ENCODE measurements at places on chromosomes 16 and 17.

DNA sequence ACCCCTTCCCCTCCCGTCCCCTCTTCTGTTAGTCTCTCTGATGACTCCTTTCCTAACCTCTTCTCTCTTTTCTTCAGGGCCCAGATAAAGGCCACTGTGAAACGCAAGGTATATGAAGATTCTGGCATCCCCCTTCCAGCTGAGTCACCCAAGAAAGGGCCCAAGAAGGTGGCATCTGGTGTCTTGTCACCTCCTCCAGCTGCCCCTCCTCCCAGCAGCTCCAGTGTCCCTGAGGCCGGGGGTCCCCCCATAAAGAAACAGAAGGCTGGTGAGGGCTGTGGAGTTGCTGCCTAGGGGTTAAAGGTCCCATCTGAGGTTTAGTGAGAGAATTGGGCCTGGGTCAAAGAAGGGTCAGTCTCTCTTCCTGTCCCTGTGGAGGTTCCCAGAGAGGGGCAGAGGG lies 4.0 kb downstream of the RNASEK start:
- DNase-seq: no peak

DNA sequence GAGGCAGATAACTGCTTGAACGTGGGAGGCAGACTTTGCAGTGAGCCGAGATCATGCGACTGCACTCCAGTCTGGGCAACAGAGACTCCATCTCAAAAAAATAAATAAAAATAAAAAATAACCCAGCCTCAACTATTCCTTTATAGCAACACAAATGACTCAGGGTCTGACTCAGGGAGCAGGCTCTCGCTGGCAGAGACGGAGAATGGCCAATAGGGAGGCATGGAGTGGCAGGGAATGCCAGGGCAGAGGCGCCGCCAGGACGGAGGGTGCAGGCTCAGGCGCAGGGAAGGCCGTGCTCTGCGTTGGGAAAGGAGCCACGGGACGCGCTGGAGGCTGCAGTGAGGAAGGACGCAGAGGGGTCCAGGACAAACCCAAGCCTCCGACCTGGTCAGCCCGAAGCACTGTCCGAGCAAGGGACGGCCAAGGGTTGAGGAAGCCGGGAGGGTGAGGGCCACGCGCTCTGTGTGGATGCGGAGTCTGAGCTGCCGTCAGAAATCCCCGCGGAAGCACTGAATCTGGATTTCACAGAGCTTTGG lies 40.3 kb downstream of the PKD1 start:
- DNase-seq: no peak

GRCh38 chr16:81469710-81470535 lies 25.3 kb downstream of the CMIP start:
- no peak for DNase-seq

DNA sequence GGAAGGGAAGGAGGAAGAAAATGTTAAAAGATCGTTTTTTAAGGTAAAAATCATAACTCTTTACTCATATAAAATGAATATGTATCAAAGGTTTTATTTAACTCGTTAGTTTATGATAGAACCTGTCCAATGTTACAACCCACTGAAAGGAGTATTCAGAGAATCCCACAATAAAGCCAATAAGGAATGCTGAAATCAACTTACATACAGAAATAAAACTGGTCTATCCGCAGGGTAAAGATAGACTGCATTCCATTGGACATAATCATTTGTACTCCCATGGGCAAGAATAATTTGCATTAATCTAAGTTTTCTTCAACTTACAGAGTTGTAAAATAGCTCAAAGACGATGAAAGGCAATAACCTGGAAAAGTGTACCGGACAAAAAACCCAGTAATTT lies 17.9 kb upstream of the BEAN1 start:
- no peak for DNase-seq

DNA sequence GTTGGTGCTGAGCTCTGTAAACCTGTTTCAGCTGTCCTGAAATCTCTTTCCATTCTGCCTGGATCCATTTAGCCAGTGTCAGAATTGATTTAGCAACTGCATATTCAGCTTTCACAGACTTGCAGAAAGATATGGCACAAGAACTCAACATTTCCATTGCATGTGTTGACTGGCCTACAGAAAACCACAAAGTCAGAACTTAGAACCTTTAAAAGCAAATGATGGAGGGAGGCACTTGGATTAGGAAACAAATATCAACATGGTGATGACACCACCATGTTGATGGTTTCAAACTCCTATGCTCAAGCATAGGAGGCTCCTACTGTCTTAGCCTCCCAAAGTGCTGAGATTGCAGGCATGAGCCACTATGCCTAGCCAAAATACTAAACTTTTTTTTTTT lies 52.3 kb upstream of the ARL6IP1 start:
- no peak for DNase-seq

GRCh38 chr16:29993903-29994599 lies 1.4 kb downstream of the HIRIP3 start:
- DNase-seq: no peak

DNA sequence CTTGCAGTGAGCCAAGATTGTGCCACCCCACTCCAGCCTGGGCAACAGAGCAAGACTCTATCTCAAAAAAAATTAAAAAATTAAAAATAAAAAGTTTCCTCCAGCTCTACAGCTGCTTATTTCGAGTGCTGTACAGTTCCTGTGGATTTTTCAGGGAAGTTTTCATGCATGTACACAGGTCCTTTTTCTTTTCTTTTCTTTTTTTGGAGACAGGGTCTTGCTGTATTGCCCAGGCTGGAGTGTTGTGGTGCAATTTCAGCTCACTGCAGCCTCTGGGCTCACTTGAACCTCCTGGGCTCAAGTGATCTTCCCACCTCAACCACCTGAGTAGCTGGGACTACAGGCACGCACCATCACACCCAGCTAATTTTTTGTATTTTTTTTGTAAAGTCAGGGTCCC lies 15.9 kb downstream of the EEF2K start:
- DNase-seq: no peak

GRCh38 chr17:56543280-56543679 lies 50.2 kb upstream of the NOG start:
- DNase-seq: no peak

- no peak for DNase-seq
Measured at GRCh38 chr16:15055141-15056053, 477 bp downstream of the NTAN1 start.

DNA sequence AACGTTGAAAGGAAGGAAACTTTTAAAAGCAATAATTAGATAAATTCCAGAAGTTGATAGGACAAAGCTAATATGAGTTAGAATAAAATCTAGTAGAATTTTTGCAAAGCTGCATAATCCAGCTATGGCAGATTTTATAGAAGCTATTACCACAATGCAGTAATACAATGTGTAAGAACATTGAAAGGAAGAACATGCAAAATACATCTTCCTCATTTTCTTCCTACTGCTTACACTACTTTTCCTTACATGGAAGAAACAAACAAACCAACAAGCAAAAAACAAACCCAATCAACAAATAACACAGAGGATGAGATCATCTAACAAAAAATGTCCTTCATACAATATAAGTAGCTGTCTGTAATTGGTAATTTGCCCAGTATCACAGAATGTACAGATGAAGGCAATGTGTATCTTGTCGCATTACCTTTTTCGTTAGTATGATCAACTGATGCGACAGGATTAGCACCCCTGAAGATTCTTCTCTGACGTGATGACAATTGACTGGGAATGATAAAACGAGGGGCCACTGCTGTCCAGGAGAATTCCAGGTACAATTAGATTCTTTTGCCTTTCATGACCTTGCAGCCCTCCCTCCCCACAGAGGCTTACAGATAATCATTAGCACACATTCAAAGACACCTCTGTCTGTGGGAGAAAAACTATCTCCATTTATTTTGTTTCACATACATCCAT lies 21.2 kb upstream of the LRRC37A start:
- no peak for DNase-seq

- no peak for DNase-seq
Measured at GRCh38 chr16:73047221-73047535, 750 bp downstream of the ZFHX3 start.

DNA sequence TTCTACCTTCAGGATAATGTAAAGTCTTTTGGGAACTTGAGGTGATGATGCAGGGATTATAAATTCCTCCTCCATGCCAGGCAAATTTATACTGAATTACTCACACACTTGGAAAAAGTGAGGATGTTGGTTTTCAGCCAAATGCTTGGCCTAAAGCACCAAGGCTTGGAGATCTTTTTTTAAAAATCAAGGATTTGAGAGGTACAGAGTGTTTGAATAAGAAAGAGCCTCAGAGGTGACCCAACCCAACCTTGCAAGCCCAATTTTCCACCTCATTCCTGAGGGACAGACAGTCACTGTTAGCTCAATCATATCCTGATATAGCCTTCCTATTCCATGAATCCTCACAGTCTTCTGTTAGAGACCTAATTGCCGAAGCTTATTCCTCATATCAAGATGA lies 14.0 kb downstream of the GRIN2A start:
- no peak for DNase-seq

DNA sequence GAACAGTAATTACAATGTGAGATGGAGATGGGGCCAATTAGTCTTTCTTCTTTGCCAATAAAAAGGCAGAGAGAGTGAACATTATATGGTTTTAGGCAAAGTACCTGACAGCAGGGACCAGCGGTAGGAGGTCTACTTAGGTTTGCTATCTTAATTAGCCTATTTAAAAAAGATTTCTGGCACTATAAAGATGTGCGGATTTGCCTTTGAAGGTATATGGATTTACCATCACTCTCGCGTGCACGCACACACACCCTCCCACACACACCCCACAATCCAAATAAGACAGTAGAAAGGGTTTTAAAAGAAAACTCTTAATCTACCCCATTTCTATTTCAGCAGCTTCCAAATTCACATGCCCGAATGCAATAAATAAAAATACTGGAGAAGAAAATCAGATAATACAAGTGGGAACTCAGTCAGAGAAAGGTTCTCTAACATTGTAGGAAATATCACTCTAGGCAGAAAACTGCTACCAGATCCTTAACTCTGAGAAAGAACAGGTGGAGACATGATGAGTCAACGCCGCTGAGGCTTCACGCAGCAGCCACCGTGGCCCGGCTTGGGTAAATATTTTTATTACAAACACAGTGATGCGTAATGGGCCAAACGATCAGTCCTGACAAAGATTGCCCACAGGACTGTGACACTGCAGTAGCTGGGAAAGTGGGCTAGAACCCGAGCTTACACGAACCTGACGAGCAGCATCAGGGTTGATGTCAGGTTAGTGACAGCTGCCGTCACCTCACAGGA lies 66.6 kb upstream of the AXIN2 start:
- DNase-seq: no peak

DNA sequence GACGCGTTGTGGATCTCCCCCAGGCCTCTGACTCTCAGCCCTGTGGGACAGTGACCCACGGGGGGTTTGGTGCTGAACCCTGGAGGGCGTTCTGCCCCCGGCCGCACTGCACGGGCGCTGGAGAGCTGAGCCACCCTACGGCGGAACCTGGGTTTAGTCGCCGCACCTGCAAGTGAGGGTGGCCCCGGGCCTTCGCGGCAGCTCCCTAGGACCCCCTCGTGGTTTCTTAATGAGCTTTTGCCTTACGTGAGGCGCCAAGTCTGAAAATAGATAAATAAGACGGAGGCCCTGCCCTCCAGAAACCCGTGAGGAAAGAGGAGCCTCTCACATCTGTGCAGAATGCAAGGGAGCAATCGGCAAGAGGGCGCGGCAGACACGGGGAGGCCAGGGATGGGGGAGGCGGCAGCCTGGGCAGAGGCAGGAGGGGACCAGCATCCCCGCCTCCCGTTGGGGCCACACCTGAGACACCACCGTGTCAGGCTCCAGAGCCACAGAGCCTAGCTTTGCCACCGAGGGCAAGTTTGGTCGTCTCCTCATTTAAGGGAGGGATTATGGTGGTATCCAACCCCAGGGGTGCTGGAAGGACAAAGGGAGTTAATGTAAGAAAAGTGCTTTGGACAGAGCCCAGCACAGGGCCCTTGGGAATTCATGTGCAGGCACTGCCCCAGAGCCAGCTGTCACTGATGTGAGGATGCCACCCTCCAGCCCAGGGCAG lies 153.2 kb upstream of the CHMP6 start:
- no peak for DNase-seq

DNA sequence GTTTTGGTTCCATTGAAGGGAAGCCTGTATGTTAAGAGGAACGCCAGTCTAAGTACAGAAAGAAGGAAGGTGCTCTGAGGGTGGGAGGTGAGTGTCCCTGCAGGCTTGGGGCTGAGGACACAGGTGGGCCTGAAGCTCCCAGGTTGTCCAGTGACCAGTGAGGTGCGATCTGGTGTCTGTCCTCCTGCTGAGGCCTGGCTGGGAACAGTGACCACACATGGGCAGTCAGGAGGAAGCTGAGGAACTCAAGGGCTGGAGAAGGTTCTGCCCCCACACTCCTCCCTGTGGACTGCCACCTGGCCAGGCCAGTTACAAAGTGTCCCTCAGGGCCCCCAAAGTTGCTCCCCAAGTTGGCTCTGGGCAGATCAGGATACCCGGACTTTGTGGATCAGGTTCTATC lies 102.1 kb downstream of the N4BP1 start:
- no peak for DNase-seq

- DNase-seq: no peak
Measured at GRCh38 chr17:8143581-8144400, 8.4 kb downstream of the PER1 start.

GRCh38 chr16:12157517-12158093 lies 181.1 kb downstream of the SNX29 start:
- no peak for DNase-seq

DNA sequence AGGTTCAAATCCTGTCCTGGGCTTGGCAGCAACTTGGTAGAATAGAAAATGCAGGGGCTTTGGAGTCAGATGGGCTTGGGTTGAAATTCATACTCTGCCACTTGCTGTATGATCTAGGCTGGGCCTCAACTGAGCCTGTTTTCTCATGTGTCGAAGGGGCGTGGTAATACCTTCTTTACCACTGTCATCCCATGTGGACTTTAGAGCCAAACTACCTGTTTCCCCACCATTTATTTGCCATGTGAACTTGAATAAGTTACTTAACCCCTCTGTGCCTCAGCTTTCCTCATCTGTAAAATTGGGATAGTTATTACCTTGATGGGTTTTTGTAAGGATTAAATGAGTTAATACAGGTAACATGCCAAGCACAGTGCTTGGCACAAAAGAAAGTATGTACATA lies 106.0 kb downstream of the COPRS start:
- no peak for DNase-seq

DNA sequence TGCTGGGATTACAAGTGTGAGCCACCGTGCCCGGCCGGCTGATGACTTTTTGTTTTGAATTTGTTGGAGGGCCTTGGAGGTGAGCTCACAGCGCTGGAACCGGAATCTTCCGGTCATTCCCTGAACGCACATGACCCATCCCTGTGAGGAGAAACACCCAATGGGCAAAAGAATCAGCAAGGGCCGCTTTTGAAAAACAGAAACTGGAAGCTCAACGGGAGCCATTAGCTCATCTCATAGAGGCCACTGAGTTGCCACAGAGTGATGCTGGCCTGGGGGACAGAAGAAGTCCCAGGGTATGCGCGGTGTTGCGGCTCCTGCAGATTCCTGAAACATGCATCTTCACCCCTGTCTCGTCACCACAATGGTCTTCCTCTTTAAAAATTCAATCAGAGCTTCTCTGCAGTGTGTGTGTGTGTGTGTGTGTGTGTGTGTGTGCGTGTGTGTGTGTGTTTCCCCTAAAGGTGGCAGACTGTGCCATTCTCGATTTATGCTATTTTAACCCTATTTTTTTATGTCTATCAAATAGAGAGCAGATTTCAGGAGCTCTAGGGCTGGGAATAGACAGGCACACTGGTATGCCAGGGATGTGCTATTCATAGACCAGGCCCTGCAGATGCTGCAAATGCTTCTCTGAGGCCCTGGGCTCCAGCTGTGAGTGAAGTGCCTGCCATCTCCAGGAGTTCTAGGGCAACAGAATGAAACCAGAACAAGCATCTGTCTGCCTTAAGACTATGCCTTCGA lies 68.3 kb downstream of the MARCHF10 start:
- DNase-seq: no peak

GRCh38 chr16:66296591-66296990 lies 69.9 kb upstream of the CDH5 start:
- no peak for DNase-seq

- no peak for DNase-seq
Measured at GRCh38 chr17:2758870-2759269, 9.4 kb upstream of the CCDC92B start.

Measured in stimulated activated CD4-positive, alpha-beta T cell treated with anti-CD3 and anti-CD28 coated beads, Interleukin-1b, Interleukin-23, amount 100 ng/mL, for 1 hour (primary cell).